ENCODE measurements at places on chromosomes 5 and 9.
A peak's percentile ranks its signal among the peaks of the same experiment; 100 is the strongest.

GRCh38 chr9:124098141-124098905, 86.8 kb downstream of the LHX2 start:
- DNase-seq: no peak

GRCh38 chr5:74401946-74402320, 238.6 kb downstream of the ENC1 start:
- DNase-seq: no peak

DNA sequence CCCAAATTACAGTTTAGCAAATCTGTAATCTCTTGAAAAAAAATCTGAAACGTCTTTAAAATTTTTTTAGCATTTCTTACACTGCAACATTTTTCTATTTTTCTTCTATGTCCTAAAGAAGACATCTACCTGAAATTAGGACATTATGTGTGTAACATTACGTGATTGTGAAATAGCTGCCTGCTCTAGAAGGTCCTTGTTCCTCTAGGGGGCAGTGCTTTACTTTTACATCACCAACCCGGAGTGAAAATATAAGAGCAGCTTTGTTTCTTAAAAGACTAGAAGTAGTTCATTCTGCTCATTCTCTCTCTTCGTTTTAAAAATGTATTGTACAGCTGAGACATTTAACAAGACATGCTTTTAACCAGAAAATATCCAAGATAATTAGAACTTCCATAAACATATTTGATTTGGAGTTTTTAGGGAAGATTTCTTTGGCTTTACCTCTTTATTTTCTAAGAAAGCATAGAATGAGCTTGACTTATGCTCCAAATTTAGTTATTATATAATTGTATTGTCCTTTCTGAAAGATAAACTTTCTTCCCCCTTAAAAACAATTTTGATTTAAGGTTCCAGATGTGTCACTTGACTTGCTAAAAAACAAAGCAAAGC, 48.1 kb upstream of the RIOK2 start:
- peak; percentile 23 for DNase-seq

GRCh38 chr5:15446552-15446951, 53.4 kb upstream of the FBXL7 start:
- DNase-seq: no peak

DNA sequence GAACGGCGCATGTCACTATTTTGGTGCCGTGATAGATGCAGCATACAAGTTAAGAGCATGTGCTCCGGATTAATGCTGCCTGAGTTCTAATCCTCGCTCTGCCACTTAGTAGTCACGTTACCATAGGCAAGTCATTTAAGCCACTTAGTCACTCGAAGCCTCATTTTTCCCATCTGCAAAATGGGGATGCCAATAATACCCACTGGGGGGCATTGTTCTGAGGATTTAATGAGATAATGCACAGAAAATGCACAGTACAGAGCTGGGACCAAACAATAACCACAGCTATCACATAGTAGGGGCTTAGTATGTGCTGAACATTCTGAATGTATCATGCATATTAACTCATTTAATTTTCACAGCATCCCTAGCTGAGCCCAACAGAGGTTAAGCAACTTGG, 9.1 kb downstream of the NIPAL4 start:
- no peak for DNase-seq

GRCh38 chr9:127323393-127323792, 58.8 kb downstream of the GARNL3 start:
- no peak for DNase-seq

DNA sequence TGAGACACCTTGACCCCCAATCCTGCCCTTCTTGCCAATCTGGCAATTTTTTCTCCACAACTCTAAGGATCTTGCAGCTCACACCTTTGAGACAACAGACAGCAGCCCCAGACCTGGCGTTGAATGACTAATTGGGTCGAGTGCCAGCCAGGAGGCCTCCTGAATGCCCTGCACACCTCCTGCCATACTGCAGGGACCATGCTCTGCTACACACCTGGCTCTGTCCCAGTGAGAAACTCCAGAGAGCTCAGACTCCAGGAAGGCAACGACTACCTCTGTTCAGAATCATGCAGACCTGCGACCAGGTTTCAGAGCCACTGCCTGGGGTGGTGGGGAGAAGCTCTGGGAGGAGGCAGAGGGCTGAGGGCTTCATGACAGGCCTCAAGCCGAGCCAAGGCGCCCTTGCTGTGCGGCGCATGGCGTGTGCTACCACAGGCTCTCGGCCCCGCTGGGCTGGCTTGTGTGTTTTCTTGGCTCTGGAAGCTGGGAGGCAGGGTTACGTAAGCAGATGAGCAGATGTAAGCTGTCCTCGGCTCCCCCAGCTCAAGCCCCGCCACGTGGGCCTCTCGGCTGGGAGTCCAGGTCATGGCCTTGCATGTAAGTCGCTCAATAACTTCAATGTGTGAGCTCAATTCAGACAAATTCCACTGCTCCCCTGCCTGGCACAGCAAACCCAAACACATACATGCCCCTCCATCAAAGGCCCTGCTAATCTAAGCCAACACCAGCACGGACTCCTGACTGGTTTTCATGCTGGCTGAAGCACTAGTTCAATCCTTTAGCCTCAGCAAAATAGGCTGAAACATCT, 27.5 kb downstream of the B4GALT1 start:
- peak; percentile 12 for DNase-seq

- DNase-seq: no peak
These were observed 242.1 kb upstream of the ZNF462 start for GRCh38 chr9:106620866-106621265.

GRCh38 chr9:129026442-129027223, 1.5 kb downstream of the SH3GLB2 start:
- DNase-seq: no peak

DNA sequence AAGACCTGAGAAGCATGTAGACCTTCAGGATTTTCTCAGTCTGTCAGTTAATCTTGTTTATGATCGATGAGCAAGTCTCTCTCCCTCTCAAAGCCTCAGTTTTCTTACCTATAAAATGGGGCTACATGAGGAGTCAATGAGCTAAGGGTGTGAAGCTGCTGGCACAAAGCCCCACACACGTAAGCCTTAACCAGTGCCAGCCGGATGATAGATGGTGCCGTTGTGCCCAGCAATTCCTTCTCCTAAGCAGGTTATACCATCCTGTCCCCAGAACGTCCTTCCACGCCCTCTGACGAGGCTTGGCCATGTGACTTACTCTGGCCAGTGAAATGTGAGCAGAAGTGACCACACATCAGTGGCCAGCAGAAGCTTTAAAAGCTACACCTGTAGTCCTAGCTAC, 179.0 kb downstream of the C9orf50 start:
- DNase-seq: no peak

DNA sequence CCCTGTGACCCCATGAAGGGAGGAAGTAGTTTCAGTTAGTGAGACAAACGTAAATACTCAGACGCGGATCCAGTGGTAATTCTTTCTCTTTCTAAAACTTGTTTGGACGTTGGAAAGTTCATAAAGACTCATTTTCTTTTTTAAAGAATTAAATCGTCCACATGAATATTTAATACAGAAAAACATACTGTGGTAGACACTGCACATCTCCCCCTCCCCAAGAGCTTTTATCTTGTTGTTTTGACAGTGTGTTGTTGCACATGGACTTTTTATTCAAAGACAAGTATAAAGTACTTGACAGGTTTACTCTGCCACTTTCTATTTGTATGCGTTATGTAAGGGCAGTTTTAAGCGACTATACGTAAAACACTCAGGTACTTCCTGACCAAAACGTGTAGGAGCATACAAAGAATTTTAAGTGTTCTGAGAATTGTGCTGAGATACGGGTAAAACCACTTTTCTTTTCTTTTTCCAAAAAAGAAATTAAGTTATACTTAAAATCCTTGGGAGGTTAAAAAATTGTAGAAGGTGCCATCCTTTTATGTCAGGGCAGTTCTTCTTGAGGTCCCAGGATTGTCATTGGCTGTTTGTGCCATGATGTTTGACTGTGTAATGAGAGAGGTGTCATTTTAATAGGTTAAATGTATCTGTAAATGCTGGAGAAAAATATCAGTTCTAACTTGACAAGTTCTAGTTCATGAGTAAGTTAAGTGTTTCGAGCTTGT, 1.3 kb downstream of the NIPBL start:
- peak; percentile 41 for DNase-seq

DNA sequence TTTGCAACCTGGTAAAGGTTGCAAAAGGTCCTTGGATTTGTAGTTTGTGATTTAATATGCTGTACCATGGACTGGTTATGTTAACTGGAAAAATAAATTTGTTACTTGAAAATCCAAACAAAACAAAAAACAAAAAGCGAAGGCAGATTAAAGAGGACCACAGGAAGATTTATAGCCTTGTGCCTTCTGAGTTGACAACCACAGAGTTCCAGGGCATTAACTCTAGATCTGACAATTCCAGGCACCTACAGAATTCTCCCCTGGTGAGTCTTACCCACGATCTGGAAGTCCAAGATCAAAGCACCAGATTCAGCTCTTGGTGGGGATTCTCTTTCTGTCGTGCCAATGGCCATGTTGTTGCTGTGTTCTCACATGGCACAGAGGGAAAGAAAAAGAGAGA, 107.9 kb upstream of the SELENOP start:
- no peak for DNase-seq

- DNase-seq: no peak
These were observed 33.7 kb downstream of the ABITRAM start for GRCh38 chr9:108967916-108968315.

DNA sequence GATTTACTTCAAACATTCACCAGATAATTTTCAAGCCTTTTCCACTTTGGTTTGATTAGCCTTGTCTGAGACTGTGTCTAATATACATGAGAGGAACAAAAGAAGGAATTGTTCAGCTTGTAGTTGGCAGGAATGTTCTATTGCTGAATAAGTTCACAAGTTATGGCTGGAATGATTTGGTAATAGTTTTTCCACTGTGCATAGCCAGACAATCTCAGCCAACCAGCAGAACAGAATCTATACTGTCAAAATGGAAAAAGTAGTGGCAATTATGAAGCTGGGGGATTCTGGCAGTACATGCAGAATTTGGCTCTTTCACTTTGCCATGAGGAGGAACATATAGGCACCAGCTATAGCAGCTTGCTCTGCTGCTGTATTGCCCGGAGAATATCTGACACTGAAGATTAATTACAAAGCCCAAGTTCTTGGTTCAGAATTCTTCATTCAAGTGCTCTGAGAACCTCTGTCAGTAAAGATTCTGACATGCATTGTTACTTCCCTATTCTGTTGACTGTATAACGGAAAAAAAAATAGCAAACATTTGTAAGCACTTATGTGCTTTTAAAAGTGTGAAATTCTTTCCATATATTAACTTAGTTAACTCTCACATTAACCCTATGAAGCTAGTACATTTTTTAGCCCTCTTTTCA, 150.6 kb downstream of the PRR16 start:
- no peak for DNase-seq

DNA sequence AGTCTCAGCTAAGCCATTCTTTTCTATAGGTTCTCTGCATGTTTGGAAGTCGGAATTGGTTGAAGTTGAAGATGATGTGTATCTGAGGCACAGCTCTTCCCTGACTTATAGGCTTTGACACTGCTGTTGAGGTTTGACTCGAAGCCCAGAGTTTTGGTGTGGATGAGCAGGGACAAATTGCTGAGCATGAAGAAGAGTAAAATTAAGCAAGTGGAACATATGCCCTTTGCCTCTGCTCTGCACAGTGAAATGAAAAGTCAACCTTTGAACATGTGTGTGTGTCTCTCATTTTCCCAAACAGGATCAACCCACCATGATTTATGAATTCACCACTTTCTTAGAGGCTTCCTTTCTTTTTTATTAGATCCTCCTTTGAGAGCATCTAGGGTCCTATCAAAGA, 8.5 kb downstream of the HMHB1 start:
- DNase-seq: no peak

DNA sequence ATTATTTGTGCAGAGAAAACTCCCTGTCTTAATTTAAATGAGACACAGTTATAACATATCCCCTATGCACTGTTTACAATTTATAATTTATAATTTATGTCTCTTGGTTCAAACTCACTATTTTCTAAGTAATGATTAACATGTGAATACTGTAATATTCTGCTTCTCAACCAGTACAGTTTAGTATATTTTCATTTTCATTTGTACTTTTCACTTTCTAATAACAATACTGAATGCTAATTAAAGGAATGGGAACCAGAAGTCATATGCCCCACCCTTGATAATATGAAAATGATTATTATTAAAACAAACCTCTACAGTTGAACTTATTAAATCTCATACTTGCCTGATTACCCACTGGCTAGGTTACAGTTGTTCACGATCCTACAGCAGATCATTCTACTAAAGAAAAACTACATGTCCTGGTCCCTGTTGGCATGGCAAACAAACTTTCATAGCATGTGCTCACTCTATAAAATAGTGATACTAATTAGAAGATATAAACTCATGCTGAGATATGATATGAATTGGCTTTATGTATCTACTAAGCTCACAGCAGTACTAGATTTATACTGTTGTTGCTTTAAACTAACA, 66.4 kb downstream of the POU5F2 start:
- no peak for DNase-seq

- DNase-seq: no peak
These were observed 57.9 kb upstream of the FTMT start for GRCh38 chr5:121793791-121794190.

DNA sequence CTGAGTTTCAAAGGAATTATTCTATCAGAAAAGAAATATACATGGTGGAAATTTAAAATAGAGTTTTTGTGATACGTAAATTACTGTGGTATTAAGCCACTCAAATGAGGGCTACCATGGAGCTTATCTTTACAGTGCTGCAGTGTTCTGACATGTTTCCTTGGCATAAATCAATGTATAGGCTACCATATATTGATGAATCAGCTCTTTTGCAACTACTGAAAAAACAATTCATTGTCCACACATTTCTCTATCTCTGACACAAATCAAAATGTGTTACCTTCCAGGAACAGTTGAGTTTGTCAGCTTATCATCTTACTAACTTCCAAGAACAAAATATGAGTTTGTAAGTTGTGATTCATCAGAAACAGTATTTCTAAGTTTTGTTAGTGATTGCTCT, 140.3 kb upstream of the CDH18 start:
- DNase-seq: no peak

- DNase-seq: no peak
These were observed 10.2 kb upstream of the CEP72 start for GRCh38 chr5:601771-602465.

DNA sequence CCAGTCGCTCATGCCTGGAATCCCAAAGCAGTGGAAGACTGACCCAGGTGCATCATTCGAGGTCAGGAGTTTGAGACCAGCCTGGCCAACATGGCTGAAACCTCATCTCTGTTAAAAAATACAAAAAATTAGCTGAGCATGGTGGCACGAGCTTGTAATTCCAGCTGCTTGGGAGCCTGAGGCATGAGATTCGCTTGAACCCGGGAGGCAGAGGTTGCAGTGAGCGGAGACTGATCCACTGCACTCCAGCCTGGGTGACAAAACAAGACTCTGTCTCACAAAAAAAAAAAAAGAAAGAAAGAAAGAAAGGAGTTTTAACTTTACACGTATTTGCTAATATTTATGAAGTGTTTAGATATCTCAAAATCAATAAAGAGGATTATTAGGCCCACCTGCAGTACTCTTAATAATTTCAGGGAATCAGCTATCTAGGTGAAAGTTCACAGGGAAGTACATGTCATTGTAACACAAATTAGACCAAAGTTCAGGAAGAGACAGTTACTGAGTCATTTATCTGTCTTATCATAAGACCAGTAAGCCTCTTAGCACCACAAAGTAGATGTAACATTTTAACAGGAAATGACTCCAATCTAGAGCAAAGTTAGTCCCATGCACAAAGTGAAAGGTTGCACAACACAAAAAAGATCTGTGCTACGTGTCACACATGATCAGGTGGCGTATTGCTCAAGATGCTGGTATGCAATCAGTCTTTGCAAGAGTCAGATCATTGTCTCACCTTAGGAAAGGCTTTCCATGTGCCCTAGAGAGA, 34.1 kb upstream of the PLIN2 start:
- DNase-seq: no peak

GRCh38 chr5:11483630-11484029, 420.6 kb downstream of the CTNND2 start:
- DNase-seq: no peak

Data from DMS 273 treated with DMSO at 0.1 percent for 48 hours (cell line).